ENCODE measurements at places on chromosomes 5 and 9.

- no peak for DNase-seq
Observed at GRCh38 chr5:3362606-3362910, 233.1 kb upstream of the IRX1 start.

GRCh38 chr5:112203229-112203628 is 215.8 kb downstream of the EPB41L4A start:
- no peak for DNase-seq

- DNase-seq: no peak
Observed at GRCh38 chr9:93644397-93645088, 68.2 kb downstream of the PHF2 start.

GRCh38 chr5:7881091-7881490 is 12.1 kb downstream of the MTRR start:
- DNase-seq: no peak

- no peak for DNase-seq
Observed at GRCh38 chr9:126116351-126117157, 210.1 kb upstream of the MVB12B start.

DNA sequence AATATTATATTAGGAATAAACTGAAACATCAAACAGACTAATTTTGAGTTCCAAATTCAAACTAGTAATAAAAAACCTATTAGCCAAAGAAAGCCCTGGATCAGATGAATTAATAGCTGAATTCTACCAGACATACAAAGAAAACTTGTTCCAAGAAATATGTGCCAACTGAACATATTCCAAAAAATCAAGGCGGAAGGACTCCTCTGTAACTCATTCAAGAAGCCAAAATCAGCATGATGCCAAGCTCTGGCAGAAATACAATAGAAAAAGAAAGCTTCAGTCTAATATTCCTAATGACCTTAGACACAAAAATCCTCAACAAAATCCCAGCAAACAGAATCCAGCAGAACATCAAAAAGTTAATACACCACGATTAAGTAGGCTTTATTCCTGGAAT is 619.1 kb upstream of the COX7C start:
- DNase-seq: no peak

- DNase-seq: no peak
Observed at GRCh38 chr9:20317701-20318100, 304.6 kb downstream of the MLLT3 start.

DNA sequence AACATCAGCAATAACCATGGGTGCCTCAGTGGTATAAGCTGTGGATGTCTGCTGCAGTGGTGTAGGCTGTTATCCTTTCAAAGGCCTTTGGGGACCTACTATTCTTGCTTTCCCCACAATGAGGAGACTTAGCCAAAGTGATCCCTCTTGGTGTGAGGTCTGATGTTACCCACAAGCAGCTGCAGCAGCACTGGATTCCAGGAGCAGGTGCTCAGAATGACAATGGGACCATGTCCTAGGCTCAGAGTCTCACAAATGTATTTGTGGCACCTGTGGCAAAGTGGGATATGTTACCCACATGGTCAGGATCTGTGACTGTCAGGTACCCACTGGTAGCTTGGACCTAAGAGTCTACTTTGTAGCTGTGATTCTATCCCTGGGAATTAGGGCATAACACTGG is 70.4 kb downstream of the RNF130 start:
- no peak for DNase-seq

- DNase-seq: no peak
Observed at GRCh38 chr5:129820-130219, 37.9 kb downstream of the PLEKHG4B start.

- no peak for DNase-seq
Observed at GRCh38 chr9:135196474-135196873, 109.0 kb downstream of the OLFM1 start.

- no peak for DNase-seq
Observed at GRCh38 chr5:65816729-65817128, 94.7 kb downstream of the NLN start.

DNA sequence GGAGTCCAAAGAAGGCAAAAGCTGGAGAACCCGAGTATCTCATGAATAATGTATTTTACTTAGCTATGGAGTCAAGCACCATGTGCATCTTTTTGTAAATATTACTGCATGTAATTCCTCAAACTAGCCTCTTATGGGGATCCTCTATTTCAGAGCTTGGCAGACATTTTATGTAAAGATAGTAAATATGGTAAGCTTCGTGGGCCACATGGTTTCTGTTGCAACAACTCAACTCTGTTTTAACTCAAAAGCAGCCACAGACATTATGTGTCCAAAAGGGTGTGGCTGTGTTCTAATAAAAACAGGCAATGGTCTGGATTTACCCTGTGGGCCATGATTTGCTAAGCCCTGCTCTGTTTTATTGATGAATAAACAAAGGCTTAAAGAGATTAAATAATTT is 17.3 kb downstream of the DAPK1 start:
- no peak for DNase-seq

- no peak for DNase-seq
Observed at GRCh38 chr5:71454913-71455312, 538 bp upstream of the BDP1 start.

- DNase-seq: peak; percentile 60
Observed at GRCh38 chr5:139690064-139690802, 42.1 kb downstream of the CXXC5 start.

DNA sequence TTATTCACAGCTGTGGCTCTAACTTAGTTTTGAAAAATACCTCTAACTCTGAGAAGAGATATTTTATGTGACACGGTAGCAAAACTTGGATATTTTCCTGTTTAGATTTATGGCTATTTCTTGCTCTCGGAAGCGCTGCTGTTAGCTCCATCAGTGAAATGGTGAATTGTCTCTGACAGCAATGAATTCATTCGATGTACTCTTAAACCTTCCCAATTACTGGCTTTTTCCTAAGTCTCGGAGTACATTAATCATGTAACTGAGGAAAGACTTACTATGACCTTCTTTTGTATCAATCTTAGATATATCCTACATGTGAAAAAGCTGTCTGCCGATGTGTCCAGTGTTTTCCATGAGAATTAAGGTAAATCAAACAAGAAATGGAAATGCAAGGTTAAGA is 613.0 kb downstream of the KIF4B start:
- no peak for DNase-seq

- DNase-seq: peak; percentile 31
Observed at GRCh38 chr5:102971676-102972293, 148.2 kb downstream of the GIN1 start.

DNA sequence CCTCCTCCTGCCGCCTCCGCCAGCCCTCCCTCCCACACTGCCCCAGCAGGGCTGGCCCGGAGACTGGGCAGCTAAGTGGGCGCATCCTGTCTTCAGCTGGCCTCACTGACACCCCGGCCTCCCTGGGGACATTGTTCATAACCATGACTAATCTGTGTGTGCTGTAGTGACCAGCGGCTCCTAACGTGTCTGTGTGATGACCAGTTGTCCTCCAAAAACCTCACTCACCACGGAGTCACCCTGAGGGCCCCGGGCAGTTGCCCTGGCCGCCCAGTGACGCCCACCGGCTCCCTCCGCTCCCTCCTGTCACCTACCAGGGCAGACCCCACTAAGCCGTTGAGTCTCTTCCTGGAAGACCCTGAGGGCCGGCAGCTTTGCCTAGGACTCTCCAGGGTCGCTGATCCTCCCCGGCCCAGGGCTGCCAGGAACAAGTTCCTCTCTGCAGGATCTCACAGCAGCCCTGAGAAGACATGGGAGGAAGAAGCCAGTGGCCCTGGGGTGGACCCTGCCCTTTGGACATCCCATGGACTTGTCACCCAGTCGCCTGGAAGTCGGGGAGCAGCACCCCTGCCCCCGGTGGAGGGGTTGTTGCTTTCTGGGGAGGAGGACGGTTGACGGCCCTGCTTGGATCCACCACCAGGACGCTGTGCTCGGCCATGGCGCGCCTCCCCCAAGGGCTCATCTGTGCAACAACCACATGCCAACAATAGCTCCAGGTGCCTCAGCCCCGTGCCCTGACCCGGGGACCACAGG is 110.2 kb upstream of the LMX1B start:
- DNase-seq: no peak

GRCh38 chr9:128117613-128118471 is 9.7 kb downstream of the PTGES2 start:
- peak; percentile 96 for DNase-seq

GRCh38 chr9:126925876-126926275 is 11.3 kb downstream of the RALGPS1 start:
- DNase-seq: no peak

- DNase-seq: no peak
Observed at GRCh38 chr5:56986626-56986947, 34.7 kb upstream of the MIER3 start.

- DNase-seq: no peak
Observed at GRCh38 chr9:22374051-22374450, 72.6 kb upstream of the DMRTA1 start.

- DNase-seq: no peak
Observed at GRCh38 chr5:124740071-124740470, 6.4 kb downstream of the ZNF608 start.

- no peak for DNase-seq
Observed at GRCh38 chr5:13809921-13810320, 134.6 kb downstream of the DNAH5 start.

GRCh38 chr9:129814432-129815223 is 9.3 kb downstream of the TOR1A start:
- no peak for DNase-seq

Measured in KBM-7 (cell line).